ENCODE measurements at places on chromosomes 6 and 20.

GRCh38 chr6:102742754-102743356 lies 1349.3 kb downstream of the GRIK2 start:
- no peaks in the 10 kb centered on the region for H3K4me1 ChIP-seq
- no peaks in the 10 kb centered on the region for H3K27me3 ChIP-seq
- DNase-seq: no peak
- H3K4me3 ChIP-seq: no peak overlapping the region

- DNase-seq: no peak
- H3K27me3 ChIP-seq: no peaks in the 10 kb centered on the region
- no peaks in the 10 kb centered on the region for H3K4me1 ChIP-seq
- no peak overlapping the region for H3K4me3 ChIP-seq
- H3K36me3 ChIP-seq: no peaks in the 10 kb centered on the region
- no peak overlapping the region for H3K27ac ChIP-seq
Observed at GRCh38 chr6:93962566-93962965, 543.2 kb upstream of the EPHA7 start.

- peak; percentile 52 for DNase-seq
- H3K27me3 ChIP-seq: no peaks in the 10 kb centered on the region
- H3K4me1 ChIP-seq: peaks cover 19% of the 10 kb centered on the region
- H3K4me3 ChIP-seq: no peak overlapping the region
- H3K27ac ChIP-seq: no peak overlapping the region
- no peaks in the 10 kb centered on the region for H3K36me3 ChIP-seq
Observed at GRCh38 chr20:25355011-25355595, 35.5 kb downstream of the ABHD12 start.

GRCh38 chr20:61739086-61739831 lies 326.4 kb downstream of the TAF4 start:
- no peaks in the 10 kb centered on the region for H3K36me3 ChIP-seq
- peaks cover 36% of the 10 kb centered on the region for H3K4me1 ChIP-seq
- no peaks in the 10 kb centered on the region for H3K27me3 ChIP-seq
- no peak overlapping the region for H3K27ac ChIP-seq

- no peaks in the 10 kb centered on the region for H3K4me1 ChIP-seq
- no peaks in the 10 kb centered on the region for H3K27me3 ChIP-seq
- H3K27ac ChIP-seq: no peak overlapping the region
- no peak for DNase-seq
Observed at GRCh38 chr20:15387228-15387627, 1049.8 kb upstream of the FLRT3 start.

DNA sequence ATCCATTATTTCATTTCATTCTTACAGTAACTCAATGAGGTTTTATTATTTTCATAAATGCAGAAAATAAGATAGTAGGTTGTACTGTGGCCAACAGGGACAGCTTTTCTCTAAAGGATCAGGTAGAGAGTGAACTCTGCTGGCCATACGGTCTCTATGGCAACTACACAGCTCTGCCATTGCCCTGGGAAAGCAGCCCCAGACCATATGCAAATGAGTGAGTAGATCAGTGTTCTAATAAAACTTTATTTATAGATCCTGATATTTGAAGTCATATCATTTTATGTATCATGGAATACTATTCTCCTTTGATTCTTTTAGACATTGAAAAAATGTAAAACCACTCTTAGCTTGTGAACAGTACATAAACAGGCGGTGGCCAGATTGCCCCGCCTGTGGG lies 192.5 kb upstream of the RREB1 start:
- no peak overlapping the region for H3K4me3 ChIP-seq
- H3K36me3 ChIP-seq: no peaks in the 10 kb centered on the region
- no peak for DNase-seq
- H3K27ac ChIP-seq: no peak overlapping the region
- no peaks in the 10 kb centered on the region for H3K27me3 ChIP-seq

- peaks cover 4% of the 10 kb centered on the region for H3K27me3 ChIP-seq
- no peak overlapping the region for H3K27ac ChIP-seq
- no peaks in the 10 kb centered on the region for H3K4me1 ChIP-seq
- H3K4me3 ChIP-seq: no peak overlapping the region
- peak; percentile 48 for DNase-seq
- no peaks in the 10 kb centered on the region for H3K36me3 ChIP-seq
Observed at GRCh38 chr6:6851059-6851948, 256.5 kb upstream of the RREB1 start.

- no peaks in the 10 kb centered on the region for H3K4me1 ChIP-seq
- H3K36me3 ChIP-seq: no peaks in the 10 kb centered on the region
- no peaks in the 10 kb centered on the region for H3K27me3 ChIP-seq
- no peak overlapping the region for H3K4me3 ChIP-seq
- DNase-seq: no peak
Observed at GRCh38 chr20:22414305-22414742, 170.0 kb downstream of the FOXA2 start.

DNA sequence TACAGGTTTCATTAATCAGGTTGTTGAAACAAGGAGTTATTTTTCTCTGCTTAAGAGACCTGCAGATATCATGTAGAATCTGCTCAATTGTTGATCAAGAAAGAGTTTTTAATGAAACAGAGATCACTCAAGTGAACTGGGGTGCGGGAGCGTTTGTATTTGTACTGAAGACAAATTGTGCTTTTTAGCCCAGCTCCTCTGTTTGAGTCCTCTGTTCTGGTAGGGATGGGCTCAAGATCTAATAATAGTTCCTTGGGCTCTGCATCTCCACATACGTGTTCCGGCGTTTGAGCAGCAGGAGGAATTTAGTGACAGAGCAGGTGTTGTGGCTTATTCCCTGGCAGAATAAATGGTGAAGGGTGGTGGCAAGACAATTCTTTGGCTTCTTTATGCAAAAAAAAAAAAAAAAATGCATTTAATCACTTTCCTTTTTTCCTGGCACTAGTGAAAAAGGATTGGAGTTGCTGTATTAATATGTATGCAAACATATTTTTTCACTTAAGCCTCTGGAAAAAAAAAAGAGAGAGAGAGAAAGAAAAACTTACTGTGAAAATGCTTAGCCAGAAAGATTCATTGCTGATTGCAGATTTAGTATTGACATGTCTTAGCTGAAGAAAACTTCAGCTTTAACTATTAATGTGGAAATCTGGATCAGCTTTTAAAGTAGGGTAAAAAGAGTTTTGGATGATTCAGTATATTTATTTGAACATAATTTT lies 4.0 kb downstream of the CITED2 start:
- H3K27ac ChIP-seq: peak overlapping the region; percentile 66
- H3K36me3 ChIP-seq: peaks cover 19% of the 10 kb centered on the region
- peaks cover 56% of the 10 kb centered on the region for H3K4me1 ChIP-seq

DNA sequence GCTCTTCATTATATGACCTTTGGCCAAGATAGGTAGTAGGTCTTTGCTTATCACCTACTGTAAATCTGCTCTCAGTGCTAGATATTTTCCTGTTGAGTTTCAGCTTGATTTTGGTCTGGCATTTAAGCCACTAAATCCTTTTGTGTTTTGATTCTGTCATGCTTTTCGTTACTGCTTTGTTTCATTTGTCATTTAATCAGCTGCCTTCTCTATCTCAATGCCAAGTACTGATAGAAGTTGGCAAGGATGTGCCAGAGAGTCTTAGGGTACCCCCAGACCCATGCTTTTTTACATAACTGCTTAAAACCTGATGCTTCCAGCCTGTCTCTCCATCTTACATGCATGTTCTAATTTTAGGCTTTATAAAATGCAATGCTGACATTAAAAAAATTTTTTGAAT lies 300.1 kb upstream of the SASH1 start:
- H3K27ac ChIP-seq: no peak overlapping the region
- no peak overlapping the region for H3K4me3 ChIP-seq
- no peak for DNase-seq
- no peaks in the 10 kb centered on the region for H3K27me3 ChIP-seq
- H3K36me3 ChIP-seq: no peaks in the 10 kb centered on the region

GRCh38 chr20:25035921-25036320 lies 22.0 kb downstream of the ACSS1 start:
- H3K27me3 ChIP-seq: no peaks in the 10 kb centered on the region
- H3K36me3 ChIP-seq: no peaks in the 10 kb centered on the region
- H3K27ac ChIP-seq: no peak overlapping the region

- DNase-seq: no peak
- H3K27me3 ChIP-seq: no peaks in the 10 kb centered on the region
- no peak overlapping the region for H3K27ac ChIP-seq
- H3K36me3 ChIP-seq: peaks cover 30% of the 10 kb centered on the region
- no peak overlapping the region for H3K4me3 ChIP-seq
Observed at GRCh38 chr6:35895560-35895959, 25.3 kb downstream of the SRPK1 start.

- no peak overlapping the region for H3K4me3 ChIP-seq
- H3K27ac ChIP-seq: no peak overlapping the region
- no peaks in the 10 kb centered on the region for H3K27me3 ChIP-seq
- H3K36me3 ChIP-seq: no peaks in the 10 kb centered on the region
Observed at GRCh38 chr6:6225885-6226529, 94.5 kb downstream of the F13A1 start.

DNA sequence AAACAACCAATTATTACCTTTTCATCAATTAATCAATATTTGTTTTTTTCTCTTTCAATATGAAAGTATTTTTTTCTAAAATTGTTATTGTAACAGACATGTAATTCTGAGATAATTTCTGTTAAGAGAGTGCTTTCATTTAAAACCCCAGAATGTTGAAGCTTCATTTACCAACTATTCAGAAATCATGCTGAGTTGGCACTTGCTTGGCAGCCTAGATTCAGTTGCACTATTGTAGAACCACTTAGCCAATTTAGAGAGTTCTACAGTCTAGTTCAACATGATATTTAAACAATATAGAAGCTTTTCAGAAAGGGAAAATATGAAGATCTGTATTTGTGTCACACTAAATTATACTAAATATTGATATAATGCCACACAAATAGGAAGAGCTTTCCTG lies 56.1 kb upstream of the NKAIN2 start:
- H3K27ac ChIP-seq: no peak overlapping the region
- no peak overlapping the region for H3K4me3 ChIP-seq
- H3K4me1 ChIP-seq: no peaks in the 10 kb centered on the region
- no peak for DNase-seq
- H3K27me3 ChIP-seq: no peaks in the 10 kb centered on the region

DNA sequence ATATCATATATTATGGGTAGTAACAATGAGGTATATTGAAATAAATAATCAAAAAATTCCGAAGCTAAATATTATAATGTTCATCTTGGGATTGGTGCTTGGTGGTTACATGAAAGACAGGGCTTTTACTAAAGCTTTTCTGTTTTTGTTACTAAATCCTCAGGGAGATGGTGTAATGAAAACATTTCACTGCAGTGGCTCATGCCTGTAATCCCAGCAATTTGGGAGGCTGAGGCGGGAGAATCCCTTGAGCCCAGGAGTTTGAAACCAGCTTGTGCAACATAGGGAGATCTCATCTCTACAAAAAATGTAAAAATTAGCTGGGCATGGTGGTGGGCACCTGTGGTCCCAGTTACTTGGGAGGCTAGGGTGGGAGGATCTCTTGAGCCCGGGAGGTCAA lies 42.9 kb downstream of the AFG1L start:
- H3K4me1 ChIP-seq: peaks cover 14% of the 10 kb centered on the region
- no peaks in the 10 kb centered on the region for H3K27me3 ChIP-seq
- no peak for DNase-seq
- no peak overlapping the region for H3K4me3 ChIP-seq

DNA sequence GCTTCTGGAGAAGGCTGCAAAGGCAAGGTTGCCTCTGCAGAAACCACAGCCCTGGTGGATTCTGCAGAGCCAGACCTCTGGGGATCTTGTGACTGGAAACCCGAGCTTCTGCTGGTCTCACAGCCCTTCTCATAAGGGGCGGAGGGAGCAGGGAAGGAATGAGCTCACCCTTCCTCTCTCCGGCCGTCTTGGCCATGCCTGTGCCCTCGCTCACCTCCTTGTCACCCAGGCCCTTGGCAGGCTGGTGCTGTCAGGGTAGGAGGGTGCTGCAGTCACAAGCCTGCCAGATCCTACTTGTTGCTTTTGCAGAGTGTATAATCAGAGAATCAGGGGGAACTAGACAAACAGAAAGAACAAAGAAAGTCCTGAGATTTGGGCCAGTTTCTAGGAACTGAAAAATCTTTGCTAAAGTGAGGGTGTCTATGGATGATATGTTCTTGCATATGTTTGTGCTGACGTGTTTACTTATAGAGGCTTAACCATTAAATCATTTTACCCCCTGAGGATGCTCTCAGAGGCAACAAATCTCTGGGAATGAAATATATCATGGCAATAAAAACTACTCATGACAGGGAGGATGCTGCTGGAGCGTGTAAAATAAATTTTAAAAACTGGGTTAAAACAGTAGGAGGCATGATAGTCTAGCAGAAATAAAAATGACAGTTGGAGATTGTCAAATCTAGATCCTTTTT lies 244.9 kb upstream of the SOX4 start:
- H3K4me1 ChIP-seq: no peaks in the 10 kb centered on the region
- DNase-seq: no peak
- H3K36me3 ChIP-seq: no peaks in the 10 kb centered on the region
- no peaks in the 10 kb centered on the region for H3K27me3 ChIP-seq
- no peak overlapping the region for H3K27ac ChIP-seq

DNA sequence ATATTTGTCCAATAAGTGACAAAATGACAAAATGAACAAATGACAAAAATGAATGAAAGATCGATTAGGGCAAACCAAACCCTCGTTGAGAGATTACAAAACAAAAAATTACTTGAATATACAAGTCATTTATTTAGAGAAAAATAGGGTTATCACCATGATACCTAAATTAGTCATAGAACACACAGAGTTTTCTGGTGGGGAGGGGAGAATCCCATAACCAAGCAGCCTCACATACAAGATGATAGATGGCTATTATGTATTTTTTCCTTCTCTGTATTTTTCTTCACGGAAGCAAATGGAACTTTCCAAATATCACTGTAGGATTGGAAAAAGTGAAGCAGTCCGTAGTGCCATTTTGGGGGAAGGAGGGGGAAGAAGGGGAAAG lies 28.5 kb upstream of the BMP6 start:
- H3K27ac ChIP-seq: no peak overlapping the region
- DNase-seq: no peak
- H3K36me3 ChIP-seq: no peaks in the 10 kb centered on the region
- H3K4me1 ChIP-seq: no peaks in the 10 kb centered on the region

- H3K36me3 ChIP-seq: no peaks in the 10 kb centered on the region
- no peak overlapping the region for H3K4me3 ChIP-seq
- H3K4me1 ChIP-seq: no peaks in the 10 kb centered on the region
- H3K27ac ChIP-seq: no peak overlapping the region
Observed at GRCh38 chr6:161301338-161301737, 27.5 kb upstream of the AGPAT4 start.

DNA sequence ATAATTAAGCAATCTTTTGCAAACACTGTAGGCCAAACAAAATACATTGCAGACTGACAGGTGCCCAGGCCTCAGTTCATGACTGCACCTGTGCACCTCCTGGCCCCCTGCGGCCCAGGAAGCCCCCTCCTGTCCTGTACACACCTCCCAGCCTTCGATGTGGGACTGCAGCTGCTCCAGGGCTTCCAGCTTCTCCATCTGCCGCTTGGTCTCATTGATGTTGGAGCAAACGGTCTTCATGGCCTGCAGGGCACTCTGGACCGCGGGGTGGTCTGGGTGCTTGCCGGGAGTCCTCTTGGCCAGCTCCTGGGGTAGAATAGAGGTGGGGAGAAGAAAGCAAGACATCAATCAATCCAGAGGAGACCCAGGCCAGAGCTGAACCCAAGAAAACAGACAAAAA lies 119.7 kb downstream of the PREX1 start:
- H3K4me1 ChIP-seq: no peaks in the 10 kb centered on the region
- H3K27me3 ChIP-seq: no peaks in the 10 kb centered on the region
- H3K36me3 ChIP-seq: no peaks in the 10 kb centered on the region
- DNase-seq: no peak
- H3K27ac ChIP-seq: no peak overlapping the region
- no peak overlapping the region for H3K4me3 ChIP-seq

GRCh38 chr6:138555421-138555988 lies 56.2 kb upstream of the NHSL1 start:
- no peaks in the 10 kb centered on the region for H3K27me3 ChIP-seq
- H3K27ac ChIP-seq: no peak overlapping the region
- DNase-seq: no peak
- H3K4me3 ChIP-seq: no peak overlapping the region
- H3K4me1 ChIP-seq: peaks cover 4% of the 10 kb centered on the region
- H3K36me3 ChIP-seq: no peaks in the 10 kb centered on the region

All from Karpas-422 (cell line).